ENCODE measurements at places on chromosomes 7 and 10.
A peak's percentile ranks its signal among the peaks of the same experiment; 100 is the strongest.

DNA sequence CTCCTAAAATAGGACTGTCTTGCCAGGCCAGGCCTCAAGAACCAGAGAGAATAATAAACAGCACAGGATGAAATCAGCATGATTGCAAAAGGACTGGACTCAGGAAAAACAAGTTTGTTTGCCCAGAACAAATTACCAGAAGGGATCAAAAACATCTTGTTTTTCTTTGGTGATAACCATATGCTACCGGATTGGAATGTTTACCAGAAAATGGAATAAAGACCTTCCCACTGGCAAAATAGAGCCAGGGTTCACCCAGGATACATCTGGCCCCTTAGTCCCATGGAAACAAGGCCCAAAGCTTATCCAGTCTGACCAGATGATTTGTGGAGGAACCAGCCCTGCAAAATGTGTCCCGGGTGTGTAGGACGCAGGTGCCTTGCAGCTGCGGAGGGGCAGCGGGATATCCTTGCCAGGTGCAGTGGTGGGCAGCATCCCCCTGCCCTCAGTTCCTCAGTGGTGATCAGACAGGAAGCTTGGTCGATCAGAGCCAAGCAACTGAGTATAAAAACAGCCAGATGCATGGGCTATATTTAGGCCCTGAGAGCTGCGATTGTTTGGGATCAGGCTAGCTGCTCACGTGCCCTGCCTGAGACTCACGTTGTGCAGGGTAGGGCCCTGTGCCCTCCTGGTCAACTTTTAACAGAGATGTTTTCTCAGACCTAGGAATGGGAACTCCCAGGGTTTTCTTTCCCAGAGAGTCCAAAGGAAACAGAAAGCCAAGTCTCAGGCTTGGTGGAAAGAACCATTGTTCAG is 4.6 kb upstream of the ZNF22 start:
- DNase-seq = peak; percentile 71

- no peak for DNase-seq
Observed at GRCh38 chr7:83574616-83575015, 74.3 kb downstream of the SEMA3E start.

- DNase-seq = no peak
Observed at GRCh38 chr10:43404704-43405084, 4.3 kb downstream of the HNRNPF start.

DNA sequence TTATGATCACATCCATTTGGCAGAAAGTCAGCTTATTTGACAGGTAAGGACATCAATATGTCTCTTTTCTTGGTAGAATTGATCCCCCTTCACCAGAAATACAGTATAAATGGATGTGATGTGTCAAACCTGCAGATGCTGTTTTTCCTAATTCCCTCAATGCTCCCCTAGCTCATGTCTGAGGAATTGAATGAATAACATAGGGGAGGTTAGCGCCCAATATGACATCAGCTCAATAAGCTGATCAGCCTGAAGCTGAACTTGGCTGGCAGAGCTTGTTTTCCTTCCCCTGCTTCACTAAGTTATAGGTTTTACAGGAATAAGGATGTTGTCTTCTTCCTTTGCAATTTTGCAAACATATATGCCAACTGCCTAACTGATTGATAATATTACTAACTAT is 132.5 kb downstream of the REEP3 start:
- DNase-seq = no peak

DNA sequence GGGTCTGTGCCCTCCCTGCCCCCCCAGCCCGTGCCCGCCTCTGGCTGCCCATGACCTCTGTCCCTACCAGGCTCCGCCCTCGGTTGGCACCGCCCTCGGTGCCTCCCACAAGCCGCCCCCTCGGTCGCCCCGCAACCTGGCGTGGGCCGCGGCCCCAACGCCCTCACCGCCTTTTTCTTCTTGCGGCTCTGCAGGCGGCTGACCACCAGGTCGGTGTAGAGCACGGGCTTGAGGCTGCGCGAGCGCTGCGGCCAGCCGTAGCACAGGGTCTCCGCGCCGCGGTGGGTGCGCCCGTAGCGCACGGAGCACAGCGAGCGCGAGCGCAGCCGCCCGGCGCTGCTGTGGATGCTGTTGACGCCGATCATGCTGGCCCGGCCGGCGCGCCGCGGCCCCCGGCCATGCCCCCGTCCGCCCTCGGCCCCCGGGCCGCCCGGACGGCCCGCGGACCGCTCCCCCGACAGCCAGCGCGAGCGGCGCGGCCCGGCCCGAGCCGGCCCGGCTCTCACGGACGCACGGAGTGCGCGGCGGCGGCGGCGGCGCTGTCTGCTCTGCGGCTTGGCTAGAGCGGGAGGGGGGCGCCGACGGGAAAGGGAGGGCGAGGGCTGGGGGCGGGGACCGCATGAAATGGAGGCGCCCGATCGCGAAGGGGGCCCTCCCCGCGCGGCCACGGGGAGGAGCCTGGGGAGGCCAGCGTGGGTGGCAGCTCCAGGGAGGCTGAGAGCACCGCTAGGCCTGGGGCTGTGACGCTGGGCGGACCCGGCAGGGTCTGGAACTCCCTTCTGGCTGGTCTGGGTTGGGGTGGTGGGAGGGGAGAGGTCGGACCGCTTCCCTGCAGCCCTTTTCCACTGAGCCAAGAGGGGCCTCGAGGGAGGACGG is 9.6 kb downstream of the PSD start:
- no peak for DNase-seq

Measured in ureter (tissue), 1 donor.